CD4-positive, alpha-beta T cell treated with Interleukin-15 for 4 hours (primary cell): ENCODE measurements at places on chromosomes 7 and 10.

- DNase-seq = no peak
These were observed 66.2 kb downstream of the FAM53B start for GRCh38 chr10:124677749-124678556.

DNA sequence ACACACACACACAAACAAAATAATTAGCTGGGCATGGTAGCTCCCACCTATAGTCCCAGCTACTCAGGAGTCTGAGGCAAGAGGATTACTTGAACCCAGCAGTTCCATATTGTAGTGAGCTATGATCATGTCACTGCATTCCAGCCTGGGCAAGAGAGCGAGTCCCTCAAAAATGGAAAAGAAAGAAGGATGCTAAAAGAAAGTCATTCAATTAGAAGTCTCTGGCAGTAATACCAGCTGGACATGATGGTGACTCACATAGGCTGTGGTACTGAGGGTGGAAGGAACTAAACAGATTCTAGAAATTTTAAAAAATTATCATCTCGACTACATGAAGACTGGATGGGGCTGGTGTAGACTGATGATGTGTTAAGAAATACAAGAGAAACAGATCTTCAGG lies 385.3 kb downstream of the ETV1 start:
- DNase-seq = no peak

DNA sequence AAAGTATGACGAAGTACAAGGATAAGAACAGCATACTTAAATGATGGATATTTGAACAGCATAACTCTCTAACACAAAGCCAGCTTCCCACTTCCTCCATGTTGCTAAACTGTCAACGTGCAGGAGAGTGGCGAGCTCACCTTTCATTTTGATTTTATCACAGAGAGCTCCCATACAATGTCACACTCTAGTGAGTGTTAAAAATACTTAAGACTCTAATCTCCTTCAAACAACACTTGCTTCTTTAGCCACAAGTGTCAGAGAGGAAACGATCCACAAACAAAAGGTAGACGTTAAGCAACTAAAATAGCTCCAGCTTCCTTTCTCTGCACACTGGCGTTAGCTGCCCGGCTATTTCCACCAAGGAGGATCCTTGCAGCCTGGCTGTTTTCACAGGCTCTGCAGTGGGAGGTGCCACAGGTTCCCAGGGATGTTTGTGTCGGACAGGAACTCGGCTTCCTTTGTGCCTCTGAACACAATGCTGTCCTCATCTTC lies 194.6 kb downstream of the COBL start:
- no peak for DNase-seq

- DNase-seq = no peak
These were observed 114.2 kb downstream of the EGFR start for GRCh38 chr7:55132890-55133551.

DNA sequence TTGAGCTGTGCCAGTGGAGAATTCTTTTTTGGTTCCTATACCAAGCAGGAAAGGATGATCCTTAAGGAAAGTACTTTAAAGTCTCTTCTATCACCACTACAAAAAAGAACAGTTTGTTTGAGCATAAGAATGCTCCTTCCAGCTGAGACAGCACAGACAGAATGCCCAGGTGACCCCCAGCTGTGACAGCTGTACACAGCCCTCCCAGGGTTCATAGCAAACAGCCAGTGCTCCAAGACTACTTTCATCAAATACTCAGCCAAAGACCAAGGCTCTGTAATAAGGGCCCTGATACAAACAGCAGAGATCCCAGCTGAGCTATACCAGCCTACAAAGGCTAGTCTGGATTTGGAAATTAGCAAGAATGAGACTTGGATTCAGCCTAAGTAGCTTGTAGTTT lies 65.7 kb downstream of the NXPH1 start:
- DNase-seq = no peak

DNA sequence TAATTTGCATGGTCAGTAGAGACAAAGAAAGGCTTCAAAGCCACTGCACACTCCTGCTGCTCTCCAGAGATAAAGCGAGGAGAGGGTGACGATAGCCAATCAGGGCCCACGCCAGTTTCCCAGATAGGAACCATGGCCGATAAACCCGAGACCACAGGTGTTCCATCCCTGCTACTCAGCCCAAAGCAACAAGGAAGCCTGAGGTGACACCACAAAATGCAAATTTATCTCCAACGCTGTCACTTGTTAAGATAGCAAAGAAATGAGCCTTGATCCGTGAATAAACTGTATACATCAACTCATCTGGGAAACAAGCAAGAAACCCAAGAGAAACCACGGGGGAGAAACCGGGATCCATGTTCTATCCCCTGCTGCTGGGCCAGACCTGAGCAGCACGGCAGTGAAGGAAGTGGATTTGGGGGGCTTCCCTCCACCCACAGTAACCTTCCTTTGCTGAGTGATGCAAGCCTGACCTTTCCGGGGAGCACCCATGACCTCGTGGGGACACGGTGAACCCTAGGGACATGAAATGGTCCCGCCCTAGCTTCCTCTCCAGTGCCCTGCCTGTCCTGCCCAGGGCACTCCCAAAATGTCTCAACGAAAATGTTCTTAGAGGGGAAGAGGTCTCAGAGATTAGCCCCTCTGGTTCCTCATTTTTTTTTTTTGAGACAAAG lies 164.6 kb downstream of the PTPRN2 start:
- no peak for DNase-seq

GRCh38 chr7:110775046-110775445 lies 315.9 kb upstream of the LRRN3 start:
- no peak for DNase-seq

- no peak for DNase-seq
These were observed 443.8 kb downstream of the GATA3 start for GRCh38 chr10:8498290-8498689.

DNA sequence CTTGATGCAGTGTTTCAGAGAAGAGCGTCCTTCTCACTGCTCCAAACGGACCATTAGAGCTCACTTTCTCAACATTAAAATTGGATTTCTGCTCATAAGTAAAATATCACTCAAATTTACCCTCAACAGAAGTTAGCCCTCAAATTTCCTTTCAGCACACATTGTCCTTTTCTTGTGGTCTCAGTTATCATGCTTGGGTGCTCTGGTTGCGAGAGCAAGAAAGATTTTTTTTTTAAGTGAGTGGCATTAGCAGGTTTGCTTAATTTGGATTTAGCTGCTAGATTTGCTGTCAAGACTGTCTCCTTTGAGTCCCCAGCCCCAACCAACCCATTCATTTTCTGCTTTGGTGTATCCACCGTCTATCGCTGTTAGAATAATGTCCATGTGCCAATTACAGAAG lies 2.6 kb upstream of the CH25H start:
- DNase-seq = no peak

- no peak for DNase-seq
These were observed 183.9 kb downstream of the TCERG1L start for GRCh38 chr10:131127610-131128009.
